SJSA1 (cell line): ENCODE measurements at places on chromosomes 5 and 9.

GRCh38 chr9:70829591-70830265 lies 291.7 kb downstream of the TRPM3 start:
- DNase-seq = no peak

GRCh38 chr9:124770359-124771020 lies 621 bp downstream of the NR6A1 start:
- no peak for DNase-seq

DNA sequence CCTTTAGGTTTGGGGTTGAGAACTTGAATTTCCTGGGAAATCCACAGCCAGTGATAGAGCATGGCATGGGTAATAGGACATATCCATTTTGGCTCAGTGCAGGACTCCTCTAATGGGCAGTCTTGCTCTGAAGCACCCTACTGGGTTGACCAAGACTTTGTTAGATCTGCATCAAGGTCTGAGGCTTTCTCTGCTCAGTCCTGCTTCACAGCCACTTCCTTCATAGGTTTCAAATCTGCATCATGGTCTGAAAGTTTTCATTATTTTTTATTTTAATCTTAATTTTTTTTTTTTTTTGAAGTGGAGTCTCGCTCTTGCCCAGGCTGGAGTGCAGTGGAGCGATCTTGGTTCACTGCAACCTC lies 36.5 kb downstream of the KIF2A start:
- no peak for DNase-seq

GRCh38 chr9:14179449-14179848 lies 134.5 kb downstream of the NFIB start:
- no peak for DNase-seq

DNA sequence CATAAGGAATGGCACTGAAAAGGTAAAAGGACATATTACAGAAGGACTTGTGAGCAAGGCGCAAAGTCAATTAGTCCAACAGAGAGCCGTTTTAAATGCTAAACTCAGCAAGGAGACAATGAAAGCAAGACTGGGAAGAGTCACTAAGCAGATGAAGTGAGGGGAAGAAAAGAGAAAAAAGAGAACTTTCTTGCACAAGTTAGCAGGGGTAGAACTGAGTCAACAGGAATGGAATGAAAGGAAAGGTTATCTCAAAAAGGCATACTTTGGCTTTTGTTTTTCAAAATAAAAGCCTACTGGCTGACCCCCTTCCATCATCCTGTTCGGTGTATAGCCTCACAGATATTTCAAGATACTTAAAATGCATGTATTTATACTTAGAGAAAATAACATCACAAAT lies 75.0 kb downstream of the NR6A1 start:
- no peak for DNase-seq

- no peak for DNase-seq
Measured at GRCh38 chr5:146662229-146662628, 146.2 kb upstream of the GPR151 start.

- DNase-seq = no peak
Measured at GRCh38 chr5:143074414-143074996, 304.3 kb downstream of the ARHGAP26 start.

- no peak for DNase-seq
Measured at GRCh38 chr5:35803191-35803651, 53.5 kb upstream of the IL7R start.

DNA sequence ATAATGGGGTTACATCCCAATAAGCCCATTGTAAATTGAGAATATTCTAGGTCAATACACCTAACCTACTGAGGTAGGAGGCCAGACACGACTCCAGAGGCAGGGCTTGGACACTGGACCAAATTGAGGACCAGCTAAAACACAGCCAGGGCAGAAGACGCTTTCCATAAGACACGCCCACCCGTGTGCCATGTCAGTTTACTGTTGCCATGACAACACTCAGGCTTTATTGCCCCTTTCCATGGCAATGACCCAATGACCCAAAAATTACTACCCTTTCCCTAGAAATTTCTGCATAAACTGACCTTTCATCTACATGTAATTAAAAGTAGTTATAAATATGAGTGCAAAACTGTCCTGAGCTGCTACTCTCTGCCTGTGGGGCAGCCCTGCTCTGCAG lies 31.5 kb downstream of the SLC22A4 start:
- no peak for DNase-seq

- no peak for DNase-seq
Measured at GRCh38 chr9:108012886-108013665, 523.5 kb upstream of the KLF4 start.
